ENCODE measurements at places on chromosomes 2 and 18.

GRCh38 chr2:68643874-68644485, 601 bp downstream of the PROKR1 start:
- DNase-seq = no peak

DNA sequence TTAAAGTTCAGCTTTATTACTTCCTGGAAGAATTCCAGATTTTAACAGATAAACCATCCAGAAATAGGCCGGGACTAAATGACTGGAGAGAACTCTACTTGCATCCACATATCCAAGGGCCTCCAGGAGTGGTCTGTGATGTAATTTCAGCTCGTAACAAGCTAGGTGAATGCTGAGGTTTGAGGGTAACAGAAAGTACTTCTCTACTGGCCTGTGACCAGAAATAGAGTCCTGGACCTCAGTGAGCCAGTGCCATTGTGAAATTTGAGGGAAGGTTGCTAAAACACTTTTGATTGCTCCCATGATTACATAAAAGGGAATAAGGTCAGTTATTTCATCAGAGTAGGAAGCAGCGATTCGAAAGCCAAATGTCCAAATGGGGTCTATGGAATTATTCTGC, 158.1 kb downstream of the DOCK10 start:
- DNase-seq = no peak

- no peak for DNase-seq
These were observed 56.0 kb downstream of the SERPINB7 start for GRCh38 chr18:63831080-63831788.

DNA sequence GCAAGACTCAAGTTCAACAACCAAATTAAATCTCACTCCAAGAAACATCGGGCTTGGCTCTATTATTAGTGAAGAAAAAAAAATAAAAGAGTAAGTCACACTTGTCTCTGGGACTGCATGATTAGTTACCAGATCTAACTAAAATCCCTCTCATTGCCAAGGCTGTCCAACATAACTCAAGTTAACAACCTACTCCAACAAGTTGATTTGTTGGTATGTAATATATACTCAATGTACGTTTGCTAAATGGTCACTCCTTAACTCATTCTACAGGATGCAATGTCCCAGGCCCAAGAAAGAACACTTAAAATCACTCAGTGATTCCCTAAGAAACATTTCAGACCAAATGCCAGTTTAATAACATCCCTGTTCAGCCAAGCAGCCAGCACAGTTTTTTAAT, 95.1 kb downstream of the DYM start:
- no peak for DNase-seq

- no peak for DNase-seq
These were observed 16.7 kb downstream of the BCL2 start for GRCh38 chr18:63302636-63303405.

GRCh38 chr2:60067006-60067405, 486.4 kb downstream of the BCL11A start:
- DNase-seq = no peak

DNA sequence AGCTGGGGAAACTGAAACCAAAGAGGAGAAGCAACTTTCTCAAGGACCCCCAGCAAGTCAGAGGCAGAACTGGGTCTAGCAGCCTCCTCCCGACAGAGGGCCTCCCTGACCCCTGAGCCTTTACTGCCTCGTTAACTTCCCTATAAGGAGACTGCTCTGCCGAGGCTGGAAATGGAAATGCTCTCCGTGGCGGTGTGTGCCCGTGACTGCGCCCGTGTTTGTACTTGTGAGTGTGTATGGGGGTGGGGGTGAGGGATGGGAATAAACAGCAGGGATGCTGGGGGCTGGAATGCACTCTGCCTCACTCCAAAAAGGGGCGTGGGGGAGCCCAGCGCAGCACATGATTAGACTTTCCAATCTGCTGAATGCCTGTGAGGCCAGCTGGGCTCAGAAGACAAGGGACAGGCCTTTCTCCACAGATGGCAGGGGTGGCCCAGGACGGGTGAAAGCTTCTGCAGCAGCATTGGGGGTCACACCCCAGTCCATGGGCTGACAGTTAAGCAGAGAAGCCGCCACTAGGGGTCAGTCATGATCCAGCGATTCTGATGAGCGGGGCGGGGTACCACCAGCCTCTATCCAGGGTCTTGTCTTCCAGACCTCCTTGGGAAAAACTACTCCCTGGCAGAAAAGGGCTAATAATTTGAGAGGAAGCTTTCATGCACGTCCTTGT, 26.8 kb downstream of the MPHOSPH10 start:
- DNase-seq = no peak

DNA sequence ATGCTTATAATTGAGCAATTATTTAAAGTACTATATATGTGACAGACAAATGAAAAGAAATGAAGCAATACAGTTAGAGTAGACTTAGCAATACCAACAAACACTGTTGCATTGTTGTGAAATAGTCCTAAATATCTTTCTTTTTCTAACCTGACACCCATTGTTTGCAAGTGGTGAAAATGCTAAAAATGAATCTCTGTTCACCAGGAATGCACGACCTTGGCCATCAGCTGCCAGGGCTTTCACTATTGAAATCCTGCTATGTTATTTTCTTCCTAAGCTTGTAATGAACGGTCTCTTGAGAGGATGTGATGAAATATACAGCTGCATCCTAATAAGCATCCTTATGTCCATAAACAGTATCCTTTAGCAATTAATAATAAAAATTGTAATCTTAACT, 136.2 kb upstream of the MGAT5 start:
- no peak for DNase-seq

DNA sequence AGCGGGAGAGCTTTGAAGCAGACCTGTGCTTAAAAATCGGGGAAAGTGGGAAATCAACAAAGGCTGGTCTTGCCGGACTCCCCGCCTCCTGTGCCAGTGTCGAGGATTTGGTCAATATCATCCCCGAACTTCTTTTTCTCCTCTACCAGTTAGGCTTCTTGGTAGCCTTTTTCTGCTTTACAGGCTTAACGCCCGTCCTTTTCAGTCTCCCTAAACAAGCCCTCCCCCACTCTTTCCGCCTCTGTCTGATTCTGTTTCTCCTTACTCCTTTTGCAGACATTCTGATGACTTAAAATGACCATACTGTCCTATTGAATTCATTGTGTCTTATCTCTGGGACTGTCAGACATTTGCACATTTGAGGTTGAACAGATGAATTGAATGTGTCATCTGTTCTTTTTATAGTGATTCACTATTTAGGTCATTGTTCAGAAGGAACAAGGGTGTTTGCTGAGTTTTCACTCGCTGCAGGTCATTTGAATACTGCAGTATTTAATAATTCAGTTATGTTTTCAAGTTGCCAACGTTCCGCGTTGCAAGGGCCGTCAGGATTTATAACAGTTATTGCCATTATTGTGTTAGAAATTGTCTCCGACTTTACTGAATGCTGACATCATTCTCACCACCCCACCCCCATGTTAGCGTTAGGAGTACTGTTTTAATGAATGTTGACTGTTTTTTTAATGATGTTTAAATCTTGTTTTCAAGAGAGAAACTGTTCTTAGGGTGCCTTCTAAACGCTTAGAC, 1.1 kb downstream of the ITGAV start:
- no peak for DNase-seq

DNA sequence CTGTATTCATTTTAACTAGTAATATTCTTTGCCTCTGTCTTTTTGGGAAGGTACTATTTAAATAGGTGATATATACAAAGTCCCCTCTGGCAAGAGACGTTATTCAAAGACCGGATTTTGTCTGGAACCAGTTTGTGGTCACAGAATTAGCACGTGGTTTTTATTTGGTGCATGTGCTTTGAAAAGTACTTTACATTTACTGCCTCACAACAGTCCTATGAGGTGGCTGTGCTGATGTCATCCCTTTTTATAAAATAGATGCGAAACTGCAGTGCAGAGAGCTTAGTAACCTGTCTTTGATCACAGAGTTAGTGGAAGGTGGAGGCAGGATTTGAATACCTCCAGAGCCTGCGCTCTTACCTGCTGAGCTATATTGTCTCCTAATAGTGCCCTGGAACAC, 4.0 kb downstream of the LPIN1 start:
- DNase-seq = no peak

DNA sequence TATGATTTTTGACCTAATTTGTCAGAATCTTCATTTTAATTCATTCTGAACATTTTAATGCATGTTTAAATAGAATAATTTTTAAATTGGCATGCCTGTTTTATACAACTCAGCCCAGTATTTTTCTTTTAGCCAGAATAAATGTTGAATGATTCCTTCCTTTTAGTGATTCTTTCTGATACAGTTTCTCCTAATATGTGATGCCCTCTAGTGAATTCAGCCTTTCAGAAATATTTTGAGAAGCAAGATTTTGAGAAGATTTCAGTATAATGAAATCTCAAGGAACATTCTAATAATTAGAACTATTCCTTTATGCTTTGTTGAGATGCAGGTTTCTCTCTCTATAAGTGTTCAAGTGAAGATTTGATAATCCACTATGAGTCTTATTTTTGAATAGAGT, 28.5 kb downstream of the LCLAT1 start:
- no peak for DNase-seq

GRCh38 chr2:86053166-86053565, 52.5 kb downstream of the POLR1A start:
- DNase-seq = no peak

DNA sequence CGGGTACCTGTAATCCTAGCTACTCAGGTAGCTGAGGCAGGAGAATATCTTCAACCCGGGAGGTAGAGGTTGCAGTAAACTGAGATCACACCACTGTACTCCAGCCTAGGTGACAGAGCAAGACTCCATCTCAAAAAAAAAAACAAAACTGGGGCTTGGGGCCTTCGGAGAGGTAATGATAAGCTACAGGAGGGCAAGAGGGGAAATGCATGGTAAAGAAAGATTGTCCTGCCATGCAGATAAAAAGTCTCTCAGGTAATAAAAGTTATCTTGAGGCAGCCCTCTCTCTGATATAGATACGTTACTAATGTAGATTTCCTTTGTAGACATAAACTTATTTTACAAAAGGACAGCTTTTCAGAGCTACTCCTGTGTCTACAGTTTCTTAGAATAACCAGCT, 3.7 kb upstream of the RAB1A start:
- no peak for DNase-seq

DNA sequence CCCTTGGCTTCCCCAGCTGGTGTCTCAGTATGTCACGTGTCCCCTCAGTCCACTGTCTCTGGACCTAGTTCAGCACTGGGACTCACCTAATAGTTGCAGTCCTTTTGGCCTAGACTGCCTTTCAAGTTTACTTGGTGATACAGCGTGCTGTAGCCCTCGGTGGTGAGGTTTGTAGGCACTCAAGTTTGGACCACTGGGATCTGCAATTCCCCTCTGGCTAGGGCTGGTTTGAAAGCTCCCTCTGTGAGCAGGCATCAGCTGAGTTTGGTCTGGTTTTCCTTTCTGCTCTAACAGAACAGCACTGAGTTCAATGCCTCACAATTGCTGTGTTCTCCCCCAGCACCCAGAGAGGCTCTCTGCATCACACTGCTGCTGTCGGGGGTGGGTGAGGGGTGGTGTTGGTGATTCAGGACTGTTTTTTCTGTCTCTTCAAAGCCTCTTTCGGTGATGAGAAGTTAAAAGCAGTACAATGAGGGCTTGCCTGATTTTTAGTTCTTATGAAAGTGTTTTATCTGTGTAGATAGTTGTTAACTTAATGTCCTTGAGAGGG, 494.2 kb downstream of the TDRD15 start:
- DNase-seq = no peak

GRCh38 chr18:78602430-78602829, 377.2 kb upstream of the SALL3 start:
- no peak for DNase-seq

DNA sequence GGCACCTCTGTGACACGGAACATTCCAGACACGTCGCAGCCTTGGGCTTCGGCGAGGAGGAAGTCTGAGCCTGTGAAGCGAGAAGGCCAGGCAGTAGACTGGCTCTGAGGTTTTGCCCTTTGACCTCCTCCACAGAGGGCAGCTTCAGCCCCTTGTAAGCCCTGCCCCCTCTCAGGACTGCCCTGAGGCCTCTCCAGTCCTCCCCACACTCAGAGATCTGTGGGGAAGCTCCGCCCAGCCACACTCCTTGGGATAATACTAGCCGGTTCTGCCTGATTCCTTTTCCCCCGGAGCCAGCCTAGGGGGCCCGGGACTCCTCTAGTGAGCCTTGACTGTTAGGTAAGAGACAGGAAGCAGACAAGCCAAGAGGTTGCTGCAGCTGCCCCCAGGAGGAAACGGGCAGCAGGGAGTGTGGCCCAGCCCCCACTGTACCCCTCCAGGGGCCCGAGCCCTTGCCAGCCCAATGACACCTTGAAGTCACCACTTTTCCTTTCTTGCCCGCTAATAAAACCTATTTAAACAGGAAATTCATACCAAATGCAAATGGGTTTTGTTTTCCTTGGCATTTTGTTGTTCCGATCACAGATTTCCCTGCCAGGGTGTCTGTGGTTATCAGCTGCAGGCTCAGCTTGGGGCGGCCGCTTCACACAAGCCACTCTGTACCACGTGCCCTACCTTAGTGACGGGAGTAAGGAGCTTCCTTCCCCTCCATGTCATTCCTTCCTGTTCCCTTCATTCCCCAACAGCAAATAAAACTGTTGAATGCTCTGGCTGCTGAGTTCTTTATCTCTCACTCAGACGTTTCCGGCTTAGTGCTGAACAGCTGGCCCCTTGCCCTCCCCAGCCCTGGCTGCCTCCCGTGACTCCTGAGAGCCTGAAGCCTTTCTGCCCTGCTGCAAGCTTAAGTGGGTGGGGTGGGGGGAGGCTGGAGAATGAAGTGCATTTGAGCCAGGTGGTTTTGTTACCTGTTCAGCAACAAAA, 124.7 kb downstream of the CABLES1 start:
- no peak for DNase-seq

DNA sequence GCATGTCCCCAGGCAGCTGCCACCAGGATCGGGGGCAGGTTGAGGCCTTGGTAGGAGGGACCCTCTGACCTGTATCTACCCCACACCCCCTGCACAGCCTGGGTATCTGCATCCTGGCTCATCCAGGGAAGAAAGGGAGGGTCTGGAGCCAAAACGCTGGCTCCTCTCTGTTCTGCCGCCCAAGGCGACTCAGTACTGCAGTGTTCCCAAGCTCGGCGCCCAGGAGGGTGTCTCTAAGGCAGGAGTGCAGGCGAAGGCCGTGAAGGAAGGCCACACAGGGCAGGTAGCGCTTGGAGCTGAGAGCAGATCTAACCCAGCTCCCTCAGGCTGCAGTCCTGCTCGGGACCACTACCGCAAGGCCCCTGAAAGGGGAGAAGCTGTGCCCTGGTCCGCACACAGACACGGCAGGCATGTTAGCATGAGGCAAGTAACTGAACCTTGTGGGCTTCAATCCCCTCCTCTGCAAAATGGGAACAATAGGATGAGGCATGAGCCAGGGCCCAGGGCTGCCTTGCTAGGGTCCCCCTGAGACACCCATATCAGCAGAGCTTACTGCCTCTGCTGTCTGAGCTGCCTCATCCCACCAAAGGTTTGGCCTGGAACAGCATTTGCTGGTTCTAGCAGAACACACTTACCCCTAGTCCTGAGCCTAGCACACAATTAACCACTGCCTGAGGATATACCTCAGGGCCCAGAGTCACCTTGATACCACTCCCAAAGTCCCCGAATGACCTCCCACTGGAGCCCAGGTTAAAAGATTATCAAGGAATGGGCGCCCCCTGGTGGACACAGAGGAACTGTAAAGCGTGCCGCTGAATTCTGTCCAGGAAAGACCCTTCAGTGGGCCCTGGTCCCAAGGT, 6.5 kb downstream of the PTMA start:
- DNase-seq = peak; percentile 90

GRCh38 chr2:25347205-25347815, 5.6 kb upstream of the DNMT3A start:
- no peak for DNase-seq
